Keratinocyte (primary cell): ENCODE measurements at places on chromosomes 6 and 20.

DNA sequence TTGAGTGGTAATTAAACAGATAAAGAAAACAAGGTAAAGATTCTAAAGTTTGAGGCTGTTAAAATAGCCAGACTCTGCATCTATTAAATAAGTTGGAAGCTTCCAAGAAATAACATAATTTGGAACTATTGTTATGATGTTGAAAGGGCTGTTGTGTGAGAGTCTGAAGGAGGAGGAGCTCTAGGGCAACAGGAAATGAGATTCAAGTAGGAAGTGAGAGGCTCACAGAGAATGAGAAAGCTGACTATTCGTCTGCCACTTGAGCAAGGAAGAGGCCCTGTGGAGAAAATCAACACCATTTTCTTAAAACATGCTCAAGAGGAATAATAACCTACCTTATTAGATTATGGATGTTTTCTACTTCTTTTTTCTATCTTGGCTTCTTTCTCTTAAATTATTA lies 185.2 kb downstream of the SLC24A3 start:
- H3K4me3 ChIP-seq = no peak overlapping the region
- no peaks in the 10 kb centered on the region for H3K4me1 ChIP-seq
- H3K27ac ChIP-seq = no peak overlapping the region

- H3K36me3 ChIP-seq = no peaks in the 10 kb centered on the region
- H3K4me3 ChIP-seq = no peak overlapping the region
- DNase-seq = no peak
- no peaks in the 10 kb centered on the region for H3K27me3 ChIP-seq
- H3K4me1 ChIP-seq = no peaks in the 10 kb centered on the region
Observed at GRCh38 chr6:2883673-2884072, 19.4 kb downstream of the SERPINB9 start.

GRCh38 chr20:41140226-41141133 lies 3.1 kb downstream of the PLCG1 start:
- H3K4me3 ChIP-seq = no peak overlapping the region
- H3K4me1 ChIP-seq = peaks cover 22% of the 10 kb centered on the region
- no peak overlapping the region for H3K27ac ChIP-seq
- DNase-seq = no peak
- H3K36me3 ChIP-seq = peaks cover 2% of the 10 kb centered on the region
- no peaks in the 10 kb centered on the region for H3K27me3 ChIP-seq

DNA sequence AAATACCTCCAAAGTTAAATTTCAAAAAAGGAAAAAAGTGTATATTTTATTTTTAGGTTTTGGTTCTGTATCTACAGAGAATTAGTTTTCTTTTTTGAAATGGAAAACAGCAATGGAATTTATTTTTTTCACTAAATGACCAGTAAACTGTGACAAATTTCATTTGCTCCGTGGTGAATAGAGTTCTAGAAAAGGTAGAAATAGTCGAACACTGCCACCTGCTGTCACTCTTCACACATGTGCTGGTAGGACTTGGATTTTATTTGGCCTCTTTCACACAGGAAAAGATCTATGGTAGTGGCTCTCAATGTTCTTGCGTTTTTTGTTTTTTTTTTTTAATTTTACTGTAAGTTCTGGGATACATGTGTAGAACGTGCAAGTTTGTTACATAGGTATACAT lies 312.5 kb downstream of the EYA4 start:
- no peaks in the 10 kb centered on the region for H3K4me1 ChIP-seq
- H3K27me3 ChIP-seq = peaks cover 4% of the 10 kb centered on the region
- no peaks in the 10 kb centered on the region for H3K36me3 ChIP-seq
- no peak for DNase-seq
- H3K4me3 ChIP-seq = no peak overlapping the region

- H3K36me3 ChIP-seq = no peaks in the 10 kb centered on the region
- no peak for DNase-seq
- no peaks in the 10 kb centered on the region for H3K4me1 ChIP-seq
Observed at GRCh38 chr20:51500311-51500710, 42.2 kb downstream of the NFATC2 start.

- peaks cover 7% of the 10 kb centered on the region for H3K4me1 ChIP-seq
- no peak overlapping the region for H3K4me3 ChIP-seq
- H3K27ac ChIP-seq = no peak overlapping the region
- H3K27me3 ChIP-seq = no peaks in the 10 kb centered on the region
- H3K36me3 ChIP-seq = no peaks in the 10 kb centered on the region
Observed at GRCh38 chr6:164108092-164108491, 693.6 kb downstream of the QKI start.

DNA sequence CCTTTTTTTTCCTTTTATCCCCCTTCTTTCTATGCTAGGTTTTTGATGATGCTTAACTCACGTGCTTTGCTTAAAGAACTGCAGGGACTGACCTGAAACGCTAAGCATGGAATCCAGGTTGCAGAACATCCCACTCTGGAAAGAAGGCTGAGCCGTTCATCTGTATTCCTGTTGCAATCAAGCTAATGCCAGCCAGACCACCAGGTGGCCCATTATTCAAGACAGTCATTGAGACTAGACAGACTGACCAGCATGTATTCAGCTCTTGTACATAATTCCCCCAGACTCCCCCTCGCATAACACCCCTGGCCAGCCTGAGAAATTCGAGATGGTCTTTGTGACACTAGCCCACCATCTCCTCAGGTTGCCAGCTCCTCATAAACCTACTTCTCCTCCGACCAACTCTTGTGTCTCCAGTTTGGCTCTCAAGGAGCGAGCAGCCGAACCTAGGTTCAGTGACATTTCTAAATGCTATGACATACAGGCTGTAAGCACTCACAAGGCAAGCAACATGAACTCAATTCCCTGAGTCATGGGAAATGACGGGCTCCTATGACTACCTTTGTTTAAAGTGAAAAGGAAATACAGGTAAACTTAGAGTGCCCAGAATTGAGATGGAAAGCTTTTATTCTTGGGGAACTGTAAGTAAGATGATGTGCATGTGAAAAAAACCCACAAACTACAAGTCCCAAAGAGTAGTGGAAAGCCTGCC lies 309.3 kb upstream of the CDYL start:
- no peak overlapping the region for H3K4me3 ChIP-seq
- DNase-seq = no peak

DNA sequence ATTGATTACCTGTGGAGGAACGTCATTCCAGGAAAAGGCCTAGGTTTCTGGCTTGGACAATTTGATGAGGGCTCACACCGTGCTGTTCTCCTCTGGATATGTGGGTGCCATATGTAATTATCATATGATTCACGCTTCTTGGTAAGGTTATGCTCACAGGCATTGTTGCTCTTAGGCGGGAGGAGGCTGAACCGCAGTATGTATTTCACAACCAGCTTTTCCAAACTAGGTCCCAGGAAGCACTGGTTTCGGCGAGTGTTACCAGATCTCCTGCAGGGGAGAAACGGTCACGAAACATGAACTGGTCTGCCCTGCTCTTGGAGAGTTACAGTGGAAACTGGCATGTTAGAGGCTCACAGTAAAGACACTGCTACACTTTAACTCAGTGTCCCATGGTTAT lies 793 bp upstream of the FAM50B start:
- DNase-seq = peak; percentile 36
- peak overlapping the region; percentile 55 for H3K4me3 ChIP-seq
- H3K27me3 ChIP-seq = no peaks in the 10 kb centered on the region
- H3K27ac ChIP-seq = peak overlapping the region; percentile 82

DNA sequence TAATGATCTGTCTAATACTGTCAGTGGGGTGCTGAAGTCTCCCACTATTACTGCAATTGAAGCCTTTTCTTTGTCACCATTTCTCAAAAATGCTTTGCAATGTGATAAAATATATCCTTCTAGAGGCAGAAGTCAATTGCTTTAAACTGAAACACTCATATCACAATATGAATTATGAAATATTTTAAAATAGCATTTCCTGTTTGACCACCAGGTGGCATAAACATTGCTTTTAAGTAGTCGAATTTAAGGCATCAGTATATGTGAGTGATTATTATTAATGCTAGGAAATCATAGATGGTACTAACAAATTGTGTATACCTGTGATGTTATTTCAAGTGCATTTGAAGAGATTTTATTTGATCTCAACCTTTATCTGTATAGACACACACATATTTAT lies 87.5 kb downstream of the MEI4 start:
- no peaks in the 10 kb centered on the region for H3K27me3 ChIP-seq
- H3K4me1 ChIP-seq = no peaks in the 10 kb centered on the region

DNA sequence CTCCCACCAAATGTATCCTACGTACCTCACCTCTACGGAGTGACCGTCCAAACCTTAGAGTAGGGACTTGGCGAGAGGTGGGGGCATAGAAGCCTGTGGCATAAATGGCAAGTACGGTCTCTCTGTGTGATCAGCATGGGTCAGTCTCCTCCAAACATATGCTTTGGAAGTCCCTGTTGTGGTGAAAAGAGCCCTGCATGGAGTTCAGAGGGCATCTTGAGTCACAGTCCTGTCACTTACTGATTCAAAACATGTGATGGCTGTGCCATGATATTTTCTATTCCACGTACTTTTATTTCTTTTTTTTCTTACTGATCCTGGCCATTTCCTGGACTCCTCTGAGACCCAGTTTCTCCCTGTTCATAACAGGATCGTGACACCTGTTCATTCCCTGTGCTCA lies 67.5 kb upstream of the CEP85L start:
- no peaks in the 10 kb centered on the region for H3K27me3 ChIP-seq
- H3K4me1 ChIP-seq = peaks cover 4% of the 10 kb centered on the region
- no peak overlapping the region for H3K4me3 ChIP-seq
- no peaks in the 10 kb centered on the region for H3K36me3 ChIP-seq
- DNase-seq = no peak
- no peak overlapping the region for H3K27ac ChIP-seq

DNA sequence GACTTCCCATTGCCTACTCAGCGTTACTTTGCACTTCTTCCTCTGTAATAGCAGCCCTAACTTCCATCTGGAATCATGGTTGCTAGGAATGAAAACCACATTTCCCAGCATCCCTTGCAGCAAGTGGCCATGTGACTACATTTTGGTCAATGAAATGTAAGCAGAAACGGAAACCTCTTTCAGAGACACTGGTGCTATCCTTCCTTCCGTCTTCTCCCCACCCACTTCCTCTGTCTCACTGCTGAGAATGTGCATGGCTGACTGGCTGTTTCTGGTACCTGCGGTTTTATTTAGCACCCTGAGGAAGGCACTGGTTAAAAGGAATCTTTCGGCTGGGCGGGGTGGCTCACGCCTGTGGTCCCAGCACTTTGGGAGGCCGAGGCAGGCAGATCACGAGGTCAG lies 107.4 kb downstream of the SCML4 start:
- H3K27me3 ChIP-seq = peaks cover 9% of the 10 kb centered on the region
- H3K4me3 ChIP-seq = no peak overlapping the region
- DNase-seq = no peak

DNA sequence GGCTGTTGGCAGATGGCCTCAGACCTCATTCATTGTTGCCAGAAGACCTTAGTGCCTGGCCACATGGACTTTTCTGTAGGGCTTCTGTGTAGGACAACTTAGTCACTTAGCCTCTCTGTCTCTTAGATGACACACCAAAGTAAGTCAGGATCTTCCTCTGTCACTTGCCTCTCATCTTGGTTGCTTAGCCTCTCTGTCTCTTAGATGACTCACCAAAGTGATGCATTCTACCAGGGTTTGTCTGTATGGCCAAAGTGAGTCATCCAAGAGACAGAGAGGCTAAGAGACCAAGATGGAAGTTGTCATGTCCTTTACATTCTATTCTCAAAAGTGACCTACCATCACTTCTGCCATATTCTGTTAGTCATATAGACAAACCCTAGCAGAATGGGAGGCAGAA lies 255.9 kb upstream of the DEFB112 start:
- DNase-seq = no peak
- no peaks in the 10 kb centered on the region for H3K4me1 ChIP-seq
- H3K36me3 ChIP-seq = no peaks in the 10 kb centered on the region
- no peaks in the 10 kb centered on the region for H3K27me3 ChIP-seq
- no peak overlapping the region for H3K27ac ChIP-seq
- no peak overlapping the region for H3K4me3 ChIP-seq

DNA sequence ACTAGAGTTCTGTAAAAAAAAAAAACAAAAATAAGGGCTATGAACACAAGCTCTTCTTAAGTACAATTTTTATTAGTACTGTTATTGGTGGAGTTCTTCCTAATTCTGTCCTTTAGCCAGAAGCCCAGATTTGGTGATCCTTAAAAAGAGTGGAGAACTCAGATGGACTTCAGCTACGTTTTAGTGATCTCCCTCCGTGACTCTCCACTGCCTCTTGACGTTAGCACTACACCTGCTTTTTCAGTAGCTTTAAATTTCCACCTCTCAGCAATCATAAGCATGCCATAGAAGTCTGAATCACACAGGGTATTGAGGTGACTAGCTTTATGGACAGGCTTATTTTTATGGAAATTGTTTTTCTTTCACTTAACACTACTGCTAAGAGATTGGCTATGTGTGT lies 17.7 kb downstream of the DHX35 start:
- H3K27ac ChIP-seq = no peak overlapping the region
- H3K36me3 ChIP-seq = no peaks in the 10 kb centered on the region
- H3K4me1 ChIP-seq = peaks cover 4% of the 10 kb centered on the region
- H3K4me3 ChIP-seq = no peak overlapping the region
- no peak for DNase-seq

- H3K27me3 ChIP-seq = no peaks in the 10 kb centered on the region
- no peak for DNase-seq
- no peaks in the 10 kb centered on the region for H3K4me1 ChIP-seq
Observed at GRCh38 chr6:50961611-50962010, 142.9 kb downstream of the TFAP2B start.
